ENCODE measurements at places on chromosomes 12 and 14.

- DNase-seq, result no peak
Measured at GRCh38 chr14:103450416-103450815, 65.2 kb downstream of the MARK3 start.

- no peak for DNase-seq
Measured at GRCh38 chr12:43154498-43155045, 397.4 kb downstream of the ADAMTS20 start.

DNA sequence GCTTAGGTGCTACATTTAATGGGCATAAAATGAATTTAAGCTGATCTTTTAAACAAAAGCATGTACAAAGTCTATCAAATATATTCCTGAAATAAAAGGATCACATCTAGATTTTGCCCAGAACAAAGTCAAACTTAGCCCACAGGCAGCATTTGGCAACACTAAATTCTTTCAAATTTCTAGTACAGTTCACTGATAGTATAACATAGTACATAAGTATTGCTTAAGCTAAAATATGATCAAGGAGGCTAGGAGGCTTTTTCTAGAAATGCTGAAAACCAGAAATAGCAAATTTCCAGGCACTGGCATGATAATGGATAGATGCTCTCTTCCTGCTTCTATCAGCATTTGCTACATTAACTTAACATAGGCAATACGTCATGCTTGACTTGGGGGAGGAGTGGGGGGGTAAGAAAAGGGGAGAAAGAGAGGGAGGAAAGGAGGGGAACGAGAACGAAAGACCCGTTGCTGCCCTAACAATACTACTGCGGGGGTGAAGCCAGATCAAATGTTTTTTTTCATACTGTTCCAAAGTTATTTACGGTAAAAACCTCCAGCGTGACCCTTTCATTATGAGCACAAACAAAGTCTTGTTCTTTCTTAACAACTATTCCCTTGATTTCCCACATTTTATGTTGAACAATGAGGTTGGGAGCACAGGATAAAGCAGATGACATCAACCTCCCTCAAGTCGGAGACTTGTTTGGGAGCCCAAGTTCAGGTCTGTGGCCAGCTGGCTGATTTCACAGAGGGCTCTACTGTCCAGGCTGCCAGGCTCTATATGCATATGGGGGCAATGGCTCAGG, 10.6 kb downstream of the TMED10 start:
- DNase-seq, result no peak

DNA sequence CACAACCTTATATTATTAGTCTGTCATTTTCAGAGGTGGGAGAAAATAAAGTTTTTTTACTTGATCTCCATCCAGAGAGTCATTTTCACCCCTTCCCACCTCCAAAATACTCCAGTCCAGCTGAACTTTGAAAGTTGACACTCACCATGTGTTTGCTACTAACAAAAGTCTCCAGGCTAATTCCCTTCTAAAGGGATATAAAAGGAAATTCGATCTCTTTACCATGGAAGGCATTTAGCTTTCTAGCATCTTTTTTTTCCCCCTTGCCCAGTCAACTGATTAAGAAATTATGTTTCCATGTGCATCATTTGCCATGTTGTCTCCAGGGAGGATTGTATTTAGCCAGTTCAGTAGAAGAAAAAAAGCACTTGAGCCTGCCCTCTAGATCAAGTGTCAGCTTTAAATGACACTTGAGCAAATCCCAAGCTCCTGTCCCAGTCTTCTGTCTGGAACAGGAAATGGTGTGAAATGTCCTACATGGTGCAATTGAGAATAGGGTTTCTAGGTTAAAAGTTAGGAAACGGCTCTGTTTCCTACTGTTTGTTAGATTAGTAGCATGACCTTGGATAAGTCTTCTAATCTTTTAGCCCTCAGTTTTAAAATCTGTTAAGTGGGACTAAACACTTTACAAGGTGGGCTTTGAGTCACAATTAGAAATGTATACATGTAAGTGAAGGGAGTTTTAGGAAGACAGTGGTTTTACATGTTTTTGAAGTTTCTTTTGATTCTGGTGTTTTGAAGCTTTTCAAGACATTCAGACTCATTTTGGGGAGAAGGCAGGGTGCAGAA, 67.2 kb downstream of the GNS start:
- no peak for DNase-seq

DNA sequence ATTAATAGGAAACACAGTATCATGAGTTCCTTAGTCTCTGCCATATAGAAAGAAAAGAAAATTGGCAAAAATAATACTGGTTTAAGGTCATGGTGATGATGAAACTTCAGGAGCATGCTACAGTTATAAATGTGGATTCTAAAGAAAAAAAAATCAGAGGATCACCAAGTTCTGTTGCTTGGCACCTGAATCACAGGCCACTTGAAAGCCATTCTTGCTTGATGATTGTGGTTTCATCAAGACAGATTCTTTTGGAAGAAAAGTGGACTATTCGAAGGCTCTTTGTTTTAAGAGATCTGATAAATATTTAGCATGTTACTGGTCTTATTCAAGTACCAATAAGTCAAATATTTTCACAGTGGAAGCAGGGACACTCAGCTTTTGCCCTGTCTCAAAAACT, 148.9 kb downstream of the SAMD4A start:
- DNase-seq, result no peak

GRCh38 chr14:73269729-73270531, 32.6 kb downstream of the PAPLN start:
- DNase-seq, result peak; percentile 59

DNA sequence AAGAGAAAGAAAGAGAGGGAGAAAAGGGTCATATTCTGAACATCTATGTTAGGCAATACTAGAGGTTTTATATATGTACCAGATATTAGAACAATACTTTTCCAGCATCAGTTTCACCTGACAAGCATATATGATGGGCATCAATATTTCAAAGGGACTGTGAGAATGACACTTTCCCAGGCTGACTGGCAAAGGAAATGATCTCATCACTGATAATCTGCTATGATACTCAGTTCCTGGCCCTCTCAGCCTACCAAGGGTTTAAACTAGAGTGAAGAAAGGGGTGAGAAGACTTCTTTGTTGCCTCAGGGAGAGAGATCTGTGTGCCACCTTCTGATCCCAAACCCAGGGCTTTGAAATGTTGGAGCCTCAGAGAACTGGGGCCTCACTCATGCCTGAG, 183.5 kb downstream of the TTC8 start:
- DNase-seq, result no peak

GRCh38 chr14:34324363-34324795, 137.7 kb downstream of the SPTSSA start:
- DNase-seq, result no peak

- DNase-seq, result no peak
Measured at GRCh38 chr12:12451098-12451497, 94.2 kb downstream of the BORCS5 start.

DNA sequence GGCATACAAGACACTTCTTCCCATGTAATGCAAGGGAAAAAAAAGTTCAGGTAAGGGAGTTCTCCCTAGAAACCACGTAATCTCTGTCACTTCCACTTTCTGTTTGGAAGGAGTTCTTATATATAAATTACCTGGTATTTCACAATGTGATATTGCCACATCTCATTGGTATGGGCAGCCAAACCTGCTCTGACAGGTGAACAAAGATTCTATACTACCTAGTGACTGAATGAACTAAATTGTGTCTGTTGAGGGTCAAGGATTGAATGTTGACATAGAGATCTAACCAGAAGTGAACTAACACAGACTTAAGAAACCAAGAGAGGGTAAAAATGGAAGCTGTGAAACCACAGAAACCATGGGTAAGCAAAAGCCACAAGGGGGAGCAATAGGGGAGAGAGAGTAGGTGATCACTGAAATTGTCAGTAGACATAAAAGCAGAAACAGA, 161.3 kb downstream of the RPL10L start:
- peak; percentile 40 for DNase-seq

DNA sequence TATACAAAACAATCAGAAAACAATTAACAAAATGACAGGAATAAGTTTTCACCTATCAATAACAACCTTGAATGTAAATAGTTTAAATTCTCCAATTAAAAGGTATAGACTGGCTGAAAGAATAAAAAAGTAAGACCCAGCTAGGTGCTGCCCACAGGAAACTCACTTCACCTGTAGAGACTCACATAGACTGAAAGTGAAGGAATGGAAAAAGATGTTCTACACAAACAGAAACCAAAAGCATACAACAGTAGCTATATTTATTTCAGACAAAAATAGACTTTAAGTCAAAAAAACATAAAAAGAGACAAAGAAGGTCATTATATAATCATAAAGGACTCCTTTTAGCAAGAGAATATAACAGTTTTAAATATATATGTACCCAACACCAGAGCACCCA, 152.4 kb upstream of the PWP1 start:
- no peak for DNase-seq

GRCh38 chr12:10027311-10027710, 3.2 kb upstream of the CLEC9A start:
- no peak for DNase-seq

- no peak for DNase-seq
Measured at GRCh38 chr14:24355009-24355408, 13.0 kb upstream of the NFATC4 start.

- DNase-seq, result no peak
Measured at GRCh38 chr14:80077262-80077661, 134.0 kb downstream of the DIO2 start.

DNA sequence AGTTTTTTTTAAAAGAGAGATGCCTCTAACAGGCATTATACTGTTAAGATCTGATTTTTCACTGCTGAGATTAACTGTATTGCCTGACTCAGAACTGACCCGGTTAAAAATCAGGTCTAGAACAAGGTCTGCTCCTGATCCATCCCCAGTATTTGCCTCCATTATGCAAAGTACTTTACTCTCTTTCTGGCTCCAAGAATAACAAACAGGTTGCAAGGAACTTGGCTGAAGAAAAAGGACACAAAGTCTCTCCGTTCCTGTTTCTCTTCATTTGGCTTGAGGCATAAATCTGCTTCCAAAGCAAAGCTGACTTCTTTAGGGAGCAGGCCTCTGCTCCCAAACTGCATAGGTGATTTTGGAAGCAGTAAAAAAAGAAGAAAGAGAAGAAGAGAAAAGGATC, 199.3 kb upstream of the PDZRN4 start:
- no peak for DNase-seq

DNA sequence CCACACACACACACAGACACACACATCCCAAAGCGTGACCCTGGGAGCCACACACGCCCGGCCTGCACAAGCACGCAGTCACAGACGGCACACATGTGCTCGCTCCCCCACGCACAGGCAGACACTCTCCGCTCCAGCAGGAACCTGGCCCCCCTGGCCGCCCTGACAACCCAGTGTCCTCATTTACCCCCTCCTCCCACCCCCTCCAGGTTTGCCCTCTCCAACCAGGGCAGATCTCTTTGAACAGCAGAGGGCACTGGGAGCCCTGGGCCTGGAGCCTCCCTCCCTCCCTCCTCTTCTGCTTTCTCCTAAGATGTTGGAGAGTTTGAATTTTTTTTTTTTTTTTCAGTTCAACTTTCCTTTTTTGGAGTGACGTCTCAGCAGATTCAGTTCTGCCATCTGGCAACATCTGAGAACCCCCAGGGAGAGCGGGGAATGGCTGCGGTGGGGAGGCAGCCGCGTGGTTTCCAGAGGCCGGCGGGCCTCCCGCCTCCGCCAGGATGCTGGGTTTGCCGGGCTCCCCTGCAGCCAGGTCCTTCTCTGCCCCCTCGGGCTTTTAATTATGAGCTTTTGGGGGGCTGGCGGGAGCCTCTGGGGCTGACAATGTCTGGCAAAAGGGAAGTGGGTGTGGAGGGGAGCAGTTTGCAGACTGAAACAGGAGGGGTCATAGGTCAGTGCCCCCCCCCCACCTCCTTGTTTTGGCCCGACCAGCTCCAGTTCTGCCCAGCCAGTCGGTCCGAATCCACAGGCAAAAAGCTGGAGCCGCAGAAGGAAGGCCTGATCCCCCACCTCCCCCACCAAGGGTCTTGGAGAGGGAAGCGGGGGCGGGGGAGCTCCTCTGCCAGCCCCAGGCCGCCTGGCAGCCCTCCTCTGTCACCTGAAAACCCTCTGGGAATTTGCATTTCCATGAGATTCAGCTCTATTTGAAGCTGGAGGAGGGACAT, 1.3 kb upstream of the NCOR2 start:
- DNase-seq, result peak; percentile 71

GRCh38 chr12:46531059-46531785, 158.6 kb upstream of the SLC38A2 start:
- no peak for DNase-seq

- DNase-seq, result no peak
Measured at GRCh38 chr14:96079066-96079465, 39.9 kb downstream of the C14orf132 start.

DNA sequence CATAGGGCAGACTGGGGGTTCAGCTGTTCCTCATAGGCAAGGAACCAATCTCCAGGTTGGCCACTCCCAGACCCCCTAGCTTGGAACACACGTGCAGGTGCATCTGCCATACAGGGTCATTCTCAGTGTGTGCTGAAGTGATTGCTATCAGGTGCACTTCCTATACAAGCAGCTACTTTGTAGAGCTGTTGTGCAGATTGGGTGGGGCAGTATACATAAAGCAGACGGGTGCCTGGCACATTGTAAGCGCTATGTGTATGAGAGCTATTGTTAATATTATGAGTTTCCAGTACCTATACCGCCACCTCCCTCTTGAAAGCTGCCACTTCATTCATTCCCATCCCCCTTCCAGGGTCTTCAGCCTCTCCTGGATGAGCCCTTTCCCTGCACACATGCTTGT, 17.3 kb downstream of the IRF2BPL start:
- DNase-seq, result no peak

DNA sequence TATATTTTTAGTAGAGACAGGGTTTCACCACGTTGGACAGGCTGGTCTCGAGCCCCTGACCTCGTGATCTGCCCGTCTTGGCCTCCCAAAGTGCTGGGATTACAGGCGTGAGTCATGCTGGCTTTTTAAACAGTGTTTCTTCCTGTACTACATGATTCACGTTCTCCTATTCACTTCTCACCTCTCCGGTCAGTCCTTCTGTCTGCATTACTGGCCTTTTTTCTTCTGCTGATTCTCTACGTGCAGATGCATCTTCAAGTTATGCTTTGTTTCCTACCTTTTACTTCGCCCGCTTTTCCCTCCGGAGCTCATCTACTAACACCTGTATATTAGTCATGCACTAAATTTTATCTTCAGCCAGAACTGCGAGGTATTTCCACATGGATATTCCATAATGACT, 296.2 kb upstream of the FLRT2 start:
- DNase-seq, result no peak

All from H9 (cell line).